ENCODE measurements at places on chromosomes 16 and 17. TPM values are rescaled to one million over a fixed set of nuclear protein-coding genes. Genes with fewer than 3 reads are reported as not detected.

The CSH2 gene
- not detected for total RNA-seq

The MT1H gene
- total RNA-seq, result not detected

The TMC5 gene
- not detected for total RNA-seq

The CDH11 gene
- 880 TPM for total RNA-seq

The SYT17 gene
- total RNA-seq, result 0.63 TPM

The GINS2 gene
- total RNA-seq, result 1.2 TPM

The YWHAE gene
- 283 TPM for total RNA-seq

The PRSS22 gene
- not detected for total RNA-seq

The KRT12 gene
- not detected for total RNA-seq

The TNFRSF17 gene
- total RNA-seq, result 0.10 TPM

The CSH1 gene
- not detected for total RNA-seq

The ZSCAN32 gene
- 10.8 TPM for total RNA-seq

The WDR45B gene
- total RNA-seq, result 72.4 TPM

The CLN3 gene
- total RNA-seq, result 21.5 TPM

The PDILT gene
- not detected for total RNA-seq

The KCNG4 gene
- total RNA-seq, result not detected

The ZNF205 gene
- total RNA-seq, result 16.0 TPM

The SEPTIN1 gene
- 0.13 TPM for total RNA-seq

The MATCAP1 gene
- total RNA-seq, result 20.5 TPM

The KCNH4 gene
- not detected for total RNA-seq

The RAB11FIP4 gene
- total RNA-seq, result 0.23 TPM

The TNS4 gene
- total RNA-seq, result not detected

The RAB37 gene
- 0.33 TPM for total RNA-seq

The BCL7C gene
- 27.1 TPM for total RNA-seq

The CA4 gene
- not detected for total RNA-seq

The PLA2G10 gene
- not detected for total RNA-seq
